Heart right ventricle (tissue), 16 donors: ENCODE measurements at places on chromosomes 5 and 9.

- no peak for DNase-seq
Observed at GRCh38 chr5:159571501-159572244, 241.4 kb upstream of the IL12B start.

GRCh38 chr5:164373876-164374275 lies 868.5 kb downstream of the MAT2B start:
- no peak for DNase-seq

DNA sequence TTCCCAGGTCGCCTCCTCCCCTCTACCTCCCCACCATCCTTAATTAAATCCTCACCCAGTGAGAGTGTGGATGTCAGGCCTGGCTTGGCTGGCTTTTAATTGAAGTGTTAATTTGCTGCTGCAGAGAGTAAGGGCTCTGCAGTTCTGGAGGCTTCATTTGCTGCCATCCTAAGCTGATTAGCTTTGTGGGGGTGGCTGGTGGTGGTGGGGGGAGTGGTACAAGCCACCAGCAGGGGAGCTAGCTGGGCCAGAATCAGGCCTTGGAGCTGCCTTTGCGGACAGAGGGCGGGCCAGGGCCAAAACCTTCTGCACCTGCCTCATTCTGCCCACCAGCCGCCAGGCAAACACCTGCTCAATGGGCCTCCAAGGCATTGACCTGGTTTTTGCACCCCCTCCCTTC lies 26.8 kb upstream of the TIFAB start:
- DNase-seq, result no peak

- DNase-seq, result peak; percentile 2
Observed at GRCh38 chr5:179301376-179301775, 43.9 kb downstream of the ADAMTS2 start.

DNA sequence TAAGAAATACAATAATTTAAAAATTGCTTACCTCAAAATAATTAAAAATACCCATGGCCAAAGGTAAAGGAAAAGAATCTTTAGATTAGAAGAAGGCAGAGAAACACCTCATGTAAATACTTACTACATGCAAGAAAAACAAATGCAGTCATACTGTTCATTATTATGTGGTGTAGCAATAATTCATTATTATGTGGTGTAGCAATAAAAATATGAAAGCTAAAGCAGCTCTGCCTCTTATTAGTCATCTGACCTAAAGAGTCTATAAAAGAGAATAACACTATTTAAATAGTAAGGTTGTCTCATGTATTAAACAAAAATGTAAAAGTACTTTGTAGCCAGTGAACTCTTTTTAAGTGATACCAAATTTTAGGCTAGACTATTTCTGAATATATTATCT lies 6.6 kb downstream of the DTWD2 start:
- no peak for DNase-seq

GRCh38 chr5:86623785-86624483 lies 6.2 kb downstream of the COX7C start:
- DNase-seq, result no peak

DNA sequence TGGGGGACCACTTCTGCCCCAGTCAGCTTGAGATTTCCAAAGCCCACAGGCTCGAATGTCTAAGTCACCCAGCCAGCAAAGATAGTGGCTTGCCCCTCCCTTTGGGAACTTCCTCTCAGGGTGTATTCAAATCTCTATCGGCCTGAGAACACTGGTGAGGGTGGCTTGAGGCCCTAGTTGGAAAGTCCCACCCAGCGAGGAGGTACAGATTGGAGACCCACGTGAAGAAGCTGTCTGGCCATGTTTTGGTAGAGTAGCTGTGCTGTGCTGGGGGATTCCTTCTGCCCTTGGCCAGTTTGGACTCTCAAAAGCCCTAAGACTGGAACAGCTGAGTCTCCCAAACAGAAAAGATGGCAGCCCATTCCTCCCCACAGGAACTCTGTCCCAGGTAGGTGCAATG lies 172.7 kb upstream of the RIOK2 start:
- no peak for DNase-seq

DNA sequence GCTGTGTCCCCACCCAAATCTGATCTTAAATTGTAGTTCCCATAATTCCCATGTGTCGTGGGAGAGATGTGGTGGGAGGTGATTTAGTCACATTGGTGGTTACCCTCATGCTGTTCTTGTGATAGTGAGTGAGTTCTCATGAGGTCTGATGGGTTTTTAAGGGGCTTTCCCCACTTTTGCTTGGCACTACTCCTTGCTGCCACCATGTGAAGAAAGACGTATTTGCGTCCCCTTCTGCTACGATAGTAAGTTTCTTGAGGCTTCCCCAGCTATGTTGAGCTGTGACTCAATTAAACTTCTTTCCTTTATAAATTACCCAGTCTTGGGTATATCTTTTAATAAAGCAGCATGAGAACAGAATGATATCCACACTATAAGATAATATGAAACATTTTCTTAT lies 1023.4 kb downstream of the TLE4 start:
- no peak for DNase-seq

DNA sequence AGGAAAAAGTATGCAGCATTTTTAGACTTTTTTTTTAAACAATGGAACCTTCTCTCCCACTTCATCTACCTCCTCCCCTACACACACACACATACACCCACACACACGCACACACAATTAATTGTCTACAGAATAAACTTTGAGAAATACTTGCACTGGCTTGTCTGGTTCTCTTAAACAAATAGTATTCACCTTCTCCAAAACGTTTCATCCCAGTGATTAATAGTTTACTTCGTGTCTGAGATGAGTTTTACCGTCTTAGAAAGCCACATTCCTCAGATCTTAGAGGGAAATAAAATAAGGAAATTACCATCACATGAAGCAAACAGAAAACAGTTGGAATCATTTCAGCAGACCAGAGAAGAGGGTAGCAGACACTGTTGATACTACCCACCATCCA lies 570.6 kb upstream of the CLINT1 start:
- no peak for DNase-seq

DNA sequence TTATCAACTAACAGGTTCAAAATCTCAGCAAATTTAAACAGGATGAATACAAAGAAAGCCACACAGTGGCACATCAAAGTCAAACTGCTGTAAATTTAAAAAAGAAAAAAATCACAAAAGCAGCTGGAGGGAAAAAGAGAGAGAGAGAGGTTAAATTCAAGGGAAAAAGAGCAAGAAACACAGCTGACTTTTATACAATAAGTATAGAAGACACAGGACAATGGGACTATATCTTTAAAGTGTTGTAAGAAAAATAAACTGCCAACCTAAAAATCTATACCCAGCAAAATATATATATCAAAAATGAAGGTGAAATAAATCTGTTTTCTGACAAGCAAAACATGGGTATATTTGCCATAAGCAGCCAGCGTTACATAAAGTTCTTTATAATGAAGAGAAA lies 261.5 kb downstream of the TLE1 start:
- no peak for DNase-seq

GRCh38 chr9:112728401-112728800 lies 10.5 kb upstream of the INIP start:
- no peak for DNase-seq

GRCh38 chr5:124599028-124599973 lies 147.1 kb downstream of the ZNF608 start:
- peak; percentile 8 for DNase-seq

GRCh38 chr9:70053864-70054263 lies 10.2 kb downstream of the MAMDC2 start:
- no peak for DNase-seq

DNA sequence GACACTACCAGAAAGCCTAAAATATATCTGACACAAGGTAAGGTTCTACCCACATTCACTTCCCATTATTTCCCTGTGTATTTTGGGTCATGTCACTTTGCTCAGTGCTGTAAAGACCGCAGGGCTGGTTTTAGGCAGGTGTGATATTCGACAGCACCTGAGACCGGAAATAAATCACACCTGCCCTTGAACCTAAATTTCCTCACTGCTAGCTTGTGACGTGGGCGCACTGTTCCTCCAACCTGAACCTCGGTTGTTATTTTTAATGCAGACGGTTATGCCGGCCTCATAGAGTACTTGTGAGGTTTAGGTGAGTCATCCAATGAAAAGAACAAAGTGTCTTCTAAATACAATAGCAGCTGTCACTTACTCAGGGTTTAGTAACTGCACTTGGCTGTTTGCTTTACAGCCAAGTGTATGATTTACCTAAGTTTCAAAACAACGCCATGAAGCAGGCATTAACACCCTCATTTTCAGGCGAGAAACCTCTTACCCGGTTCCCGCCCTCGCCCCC lies 20.7 kb upstream of the ZNF782 start:
- DNase-seq, result no peak

DNA sequence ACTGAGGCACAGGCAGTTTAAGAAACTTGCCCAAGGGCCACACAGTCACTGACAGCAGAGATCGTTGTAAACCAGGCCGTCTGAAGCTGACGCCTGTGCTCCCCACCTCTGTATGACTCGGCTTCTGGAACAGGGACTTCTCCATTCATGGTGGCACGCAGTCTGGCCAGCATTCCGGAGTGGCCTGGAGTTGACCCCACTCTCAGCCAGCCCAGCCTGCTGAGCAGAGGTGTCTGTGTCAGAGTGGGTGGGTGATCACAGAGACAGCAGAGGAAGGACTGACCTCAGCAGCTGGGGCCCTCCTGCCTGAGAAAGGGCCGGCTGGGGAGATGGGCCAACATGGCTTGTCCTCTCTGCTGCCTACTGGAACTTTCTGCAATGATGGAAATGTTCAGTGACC lies 12.6 kb downstream of the LRSAM1 start:
- DNase-seq, result peak; percentile 55

DNA sequence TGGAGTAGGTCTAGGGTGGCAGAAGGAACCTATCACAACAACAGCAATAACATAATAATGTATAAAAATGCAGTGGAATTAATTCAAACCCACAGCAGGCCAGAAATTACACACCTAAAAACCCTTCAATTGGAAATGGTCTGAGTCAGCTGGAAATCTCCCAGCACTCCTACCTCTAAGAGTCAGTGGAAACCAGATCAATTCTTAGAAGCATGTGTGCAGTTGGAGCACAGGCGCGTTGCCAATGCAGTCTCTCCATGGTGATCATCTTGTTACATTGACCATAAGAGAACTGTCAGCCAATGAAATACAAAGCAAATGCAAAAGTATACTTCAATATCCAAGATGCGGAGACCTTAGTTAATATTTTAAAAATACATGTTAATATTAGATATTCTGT lies 15.1 kb upstream of the CSNK1G3 start:
- DNase-seq, result no peak

- peak; percentile 14 for DNase-seq
Observed at GRCh38 chr5:179668391-179668790, 12.4 kb downstream of the CBY3 start.

GRCh38 chr9:88537761-88538091 lies 2.7 kb downstream of the NXNL2 start:
- peak; percentile 53 for DNase-seq

GRCh38 chr9:135167849-135168655 lies 80.6 kb downstream of the OLFM1 start:
- no peak for DNase-seq

- DNase-seq, result no peak
Observed at GRCh38 chr5:128774605-128775004, 190.7 kb upstream of the SLC27A6 start.

GRCh38 chr5:150052956-150053712 lies 33.2 kb downstream of the CSF1R start:
- no peak for DNase-seq

GRCh38 chr9:126363847-126364671 lies 37.4 kb downstream of the MVB12B start:
- no peak for DNase-seq

DNA sequence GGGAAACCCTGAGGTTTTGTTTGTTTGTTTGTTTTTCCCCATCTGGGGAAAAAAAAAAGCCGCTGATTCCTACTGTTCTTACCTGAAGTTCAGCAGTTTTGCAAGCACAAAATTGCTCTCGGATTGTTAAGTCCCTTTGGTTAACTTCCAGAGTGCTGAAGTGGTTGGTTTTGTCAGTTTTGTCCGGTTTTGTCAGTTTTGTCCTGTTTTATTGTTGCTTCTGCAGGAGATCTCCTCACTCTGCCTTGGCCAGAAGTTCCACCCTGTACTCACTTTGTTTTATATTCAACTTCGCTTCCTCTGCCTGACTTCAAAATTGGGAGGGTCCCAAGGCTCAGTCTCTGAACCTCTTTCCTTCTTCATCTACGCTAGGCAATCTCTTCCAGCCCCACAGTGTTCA lies 14.4 kb downstream of the ZNF346 start:
- no peak for DNase-seq

DNA sequence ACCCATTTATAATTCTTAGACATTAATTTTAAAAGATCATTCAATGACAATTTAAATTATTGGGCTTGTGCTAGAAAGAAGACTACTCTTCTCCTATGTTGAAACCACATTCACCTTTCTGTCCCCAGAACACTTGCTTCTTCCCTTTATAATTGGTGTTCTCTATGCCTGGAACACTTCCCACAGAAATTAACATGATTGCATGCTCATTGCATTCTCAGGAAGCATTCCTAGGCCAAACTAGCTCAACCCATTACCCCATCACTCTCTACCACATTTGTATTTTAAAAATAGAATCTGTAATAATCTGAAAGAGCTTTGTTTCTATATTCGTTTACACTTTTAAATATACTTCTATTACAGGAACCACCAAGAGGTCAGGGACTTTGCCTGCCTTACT lies 184.7 kb downstream of the MEF2C start:
- DNase-seq, result no peak

- DNase-seq, result no peak
Observed at GRCh38 chr5:136781464-136781863, 416.1 kb upstream of the TRPC7 start.

DNA sequence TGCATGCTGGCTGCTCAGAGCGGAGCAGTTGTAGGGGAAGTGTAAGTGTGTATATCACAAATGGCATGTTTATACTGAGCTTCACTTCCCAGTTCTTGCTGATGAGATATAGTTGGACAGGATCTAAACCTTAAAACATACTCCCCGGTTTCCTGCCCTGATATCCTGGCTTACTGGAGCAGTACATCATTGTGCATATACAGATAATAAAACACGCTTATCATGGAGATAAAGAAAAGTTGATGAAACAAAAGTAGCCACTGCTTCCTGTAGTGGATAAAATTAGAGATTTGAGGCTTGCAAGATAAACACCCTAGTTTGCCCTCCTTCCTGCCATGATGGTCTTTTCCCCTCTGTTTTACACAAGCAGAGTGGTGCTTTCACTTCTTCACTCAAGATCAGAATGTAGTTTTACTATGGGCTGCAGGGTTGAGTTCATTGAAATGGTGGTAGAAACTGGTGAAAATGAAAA lies 15.0 kb downstream of the NPR3 start:
- DNase-seq, result no peak

DNA sequence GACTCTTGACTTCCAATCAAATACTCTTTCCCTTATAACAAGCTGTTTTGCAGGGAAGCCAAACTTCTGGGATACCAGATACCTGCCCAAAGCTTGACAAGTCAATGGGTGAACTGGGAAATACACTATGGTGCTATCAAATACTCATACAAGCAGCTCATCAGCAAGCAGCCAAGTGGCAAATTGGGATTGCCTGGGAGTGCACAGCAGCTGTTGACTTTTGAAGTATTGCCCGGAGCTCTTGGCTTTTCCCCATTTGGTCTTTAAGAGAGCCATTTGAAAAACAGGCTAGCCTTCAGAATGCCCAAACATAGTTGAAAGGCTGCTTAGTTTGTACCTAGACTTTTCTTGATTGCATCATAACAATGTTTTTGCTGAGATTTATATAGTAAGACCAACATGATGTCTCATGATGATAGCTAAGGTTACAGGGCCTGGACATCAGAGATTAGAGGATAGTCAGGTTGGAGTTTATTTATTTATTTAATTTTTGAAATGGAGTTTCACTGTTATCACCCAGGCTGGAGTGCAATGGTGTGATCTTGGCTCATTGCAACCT lies 210.1 kb upstream of the ZNF608 start:
- no peak for DNase-seq
